ENCODE measurements at places on chromosomes 4 and X.

- DNase-seq, result no peak
These were observed 8.3 kb downstream of the FGFR3 start for GRCh38 chr4:1801286-1801958.

DNA sequence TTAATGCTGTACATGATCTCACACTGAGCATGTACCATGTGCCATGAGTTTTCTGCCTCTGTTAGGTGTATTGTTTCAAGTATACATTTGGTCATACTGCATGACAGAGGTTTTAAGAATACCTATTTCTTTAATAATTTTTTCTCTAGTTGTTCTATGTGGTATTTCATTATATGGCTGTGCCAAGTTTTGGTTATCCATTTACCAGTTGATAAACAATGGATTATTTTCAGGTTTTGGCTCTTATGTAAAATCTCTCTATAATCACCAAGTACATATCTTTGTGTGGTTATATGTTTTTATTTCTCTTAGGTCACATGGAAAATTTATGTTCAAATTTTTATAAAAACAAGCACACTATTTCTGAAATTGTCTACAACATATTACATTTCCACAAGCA is 221.9 kb downstream of the GPM6A start:
- DNase-seq, result no peak

DNA sequence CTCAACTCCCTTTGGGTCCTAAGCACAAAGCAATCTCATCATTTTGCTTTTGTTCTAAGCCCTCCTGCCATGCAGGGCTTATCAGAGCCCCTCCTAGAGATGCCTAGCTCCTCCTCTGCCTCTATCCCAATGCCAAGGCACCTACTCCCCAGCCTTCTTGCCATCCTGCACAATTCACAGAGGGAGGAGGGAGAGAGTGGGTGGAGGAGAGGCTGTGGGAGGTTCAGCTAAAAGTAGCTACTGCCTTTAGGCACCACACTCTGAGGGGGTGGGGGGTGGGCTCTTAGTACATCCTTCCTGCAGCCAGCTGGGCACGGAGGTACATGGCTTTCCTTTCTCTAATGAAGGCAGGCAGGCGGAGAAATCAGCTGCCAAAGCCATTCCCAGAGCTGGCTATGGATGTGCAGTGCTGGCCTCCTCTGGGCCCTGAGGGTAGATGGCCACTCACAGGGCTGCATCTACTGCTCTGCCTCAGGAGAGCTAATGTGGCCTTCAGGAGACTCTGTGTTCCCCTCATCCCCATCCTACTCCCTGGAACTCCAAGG is 40.1 kb downstream of the ARHGEF9 start:
- DNase-seq, result no peak

- DNase-seq, result no peak
These were observed 1.7 kb downstream of the MAGEC3 start for GRCh38 chrX:141839856-141840255.

DNA sequence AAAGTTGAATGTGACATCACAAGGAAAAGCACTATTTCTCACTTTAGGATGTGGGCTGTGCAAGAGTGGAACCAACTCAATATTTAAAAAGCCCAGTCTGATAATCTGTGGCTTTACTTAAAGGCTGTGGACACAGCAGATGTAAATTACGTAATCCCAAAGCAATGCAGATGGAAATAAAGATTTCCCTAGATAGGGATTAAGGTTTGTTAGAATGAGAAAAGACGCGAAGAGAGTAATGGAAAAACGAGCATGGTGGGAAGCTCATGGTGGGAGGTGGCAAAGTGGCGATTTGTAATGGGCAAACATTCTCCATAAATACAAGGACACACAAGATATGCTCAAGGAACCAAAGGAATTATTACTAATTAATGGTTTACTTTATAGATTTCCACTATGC is 985.5 kb downstream of the FSTL5 start:
- DNase-seq, result no peak

GRCh38 chr4:167966143-167966542 is 126.2 kb upstream of the ANXA10 start:
- DNase-seq, result no peak

DNA sequence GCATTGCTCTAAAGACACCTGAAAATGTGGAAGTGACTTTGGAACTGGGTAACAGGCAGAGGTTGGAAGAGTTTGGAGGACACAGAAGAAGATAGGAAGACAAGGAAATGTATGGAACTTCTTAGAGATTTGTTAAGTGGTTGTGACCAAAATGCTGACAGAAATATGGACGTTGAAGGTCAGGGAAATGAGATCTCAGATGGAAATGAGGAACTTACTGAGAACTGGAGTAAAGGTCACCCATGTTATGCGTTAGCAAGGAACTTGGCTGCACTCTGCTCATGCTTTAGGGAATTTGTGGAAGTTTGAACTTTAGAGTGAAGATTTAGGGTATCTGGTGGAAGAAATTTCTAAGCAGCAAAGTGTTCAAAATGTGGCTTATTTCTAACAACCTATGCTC is 99.4 kb downstream of the FAM13A start:
- no peak for DNase-seq

DNA sequence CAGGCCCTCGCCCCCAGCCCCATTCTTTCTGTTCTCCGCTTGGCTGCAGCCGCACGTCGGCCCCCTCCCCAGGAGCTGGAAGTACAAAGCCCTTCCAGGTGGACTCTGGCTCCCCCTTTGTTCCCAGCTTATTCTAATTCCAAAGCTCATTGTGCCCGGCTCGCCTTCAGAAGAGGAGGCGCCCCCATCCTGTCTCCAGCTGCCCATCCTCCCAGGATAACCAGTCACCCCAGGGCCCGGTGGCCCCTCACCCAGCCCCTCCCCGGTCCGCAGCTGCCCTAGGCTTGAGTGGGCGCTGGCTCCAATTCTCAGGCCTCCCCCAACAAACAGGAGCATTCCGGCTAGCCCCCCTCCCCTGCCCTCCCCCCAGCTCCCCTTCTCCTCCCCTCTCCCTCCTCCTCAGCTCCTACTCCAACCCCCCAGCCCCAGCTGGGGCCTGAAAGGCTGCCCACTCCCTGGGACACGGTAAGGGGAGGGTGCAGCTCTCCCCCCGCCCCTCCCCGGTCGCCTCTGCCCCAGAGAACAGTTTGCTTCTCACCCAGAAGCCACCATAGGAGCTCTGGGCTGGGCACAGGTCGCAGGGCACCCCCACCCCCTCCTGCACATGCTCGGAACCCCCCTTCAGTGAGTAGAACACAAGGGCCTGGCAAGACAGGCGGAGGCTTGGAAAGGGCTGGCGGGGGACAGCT is 3.1 kb upstream of the SLC6A8 start:
- DNase-seq, result peak; percentile 79

- no peak for DNase-seq
These were observed 91.6 kb upstream of the PLAC1 start for GRCh38 chrX:134749706-134750445.

GRCh38 chr4:40621229-40621591 is 8.5 kb downstream of the RBM47 start:
- no peak for DNase-seq

DNA sequence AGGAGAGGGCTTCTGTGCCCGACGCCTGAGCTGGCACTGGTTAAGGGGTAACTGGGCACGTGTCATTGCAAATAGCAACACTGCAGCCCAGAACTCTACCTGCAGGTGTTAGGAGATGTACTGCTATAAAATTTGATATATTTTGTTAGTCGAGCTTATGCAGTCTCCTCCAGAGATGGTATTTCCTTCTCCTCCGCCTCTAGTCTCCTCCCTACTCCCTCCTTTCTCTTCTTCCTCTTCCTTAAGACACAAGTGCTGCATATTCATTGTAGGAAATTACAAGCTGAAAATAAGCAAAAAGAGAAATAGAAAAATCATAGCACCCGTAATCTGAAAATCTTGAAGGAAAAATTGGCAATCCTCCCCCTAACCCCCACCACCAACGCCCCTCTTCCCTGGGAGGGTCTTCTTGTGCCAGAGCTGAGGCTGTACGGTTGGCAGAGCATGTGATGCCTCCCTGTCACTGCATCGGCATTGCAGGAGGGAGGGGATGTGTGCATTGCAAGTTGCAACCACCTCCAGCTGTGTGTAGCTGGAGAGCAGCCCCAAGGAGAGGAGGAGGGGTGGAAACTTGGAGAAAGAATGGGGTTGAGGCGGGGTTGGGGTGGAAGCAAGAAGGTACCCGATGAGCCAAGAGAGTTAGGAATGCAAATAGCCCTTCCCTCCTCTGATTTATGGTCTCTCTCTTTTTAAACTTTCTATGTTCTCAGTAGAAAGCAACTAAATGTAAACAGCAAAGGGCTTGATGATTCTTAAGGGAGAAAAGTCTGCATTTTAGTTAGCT is 48.3 kb upstream of the MND1 start:
- DNase-seq, result no peak

DNA sequence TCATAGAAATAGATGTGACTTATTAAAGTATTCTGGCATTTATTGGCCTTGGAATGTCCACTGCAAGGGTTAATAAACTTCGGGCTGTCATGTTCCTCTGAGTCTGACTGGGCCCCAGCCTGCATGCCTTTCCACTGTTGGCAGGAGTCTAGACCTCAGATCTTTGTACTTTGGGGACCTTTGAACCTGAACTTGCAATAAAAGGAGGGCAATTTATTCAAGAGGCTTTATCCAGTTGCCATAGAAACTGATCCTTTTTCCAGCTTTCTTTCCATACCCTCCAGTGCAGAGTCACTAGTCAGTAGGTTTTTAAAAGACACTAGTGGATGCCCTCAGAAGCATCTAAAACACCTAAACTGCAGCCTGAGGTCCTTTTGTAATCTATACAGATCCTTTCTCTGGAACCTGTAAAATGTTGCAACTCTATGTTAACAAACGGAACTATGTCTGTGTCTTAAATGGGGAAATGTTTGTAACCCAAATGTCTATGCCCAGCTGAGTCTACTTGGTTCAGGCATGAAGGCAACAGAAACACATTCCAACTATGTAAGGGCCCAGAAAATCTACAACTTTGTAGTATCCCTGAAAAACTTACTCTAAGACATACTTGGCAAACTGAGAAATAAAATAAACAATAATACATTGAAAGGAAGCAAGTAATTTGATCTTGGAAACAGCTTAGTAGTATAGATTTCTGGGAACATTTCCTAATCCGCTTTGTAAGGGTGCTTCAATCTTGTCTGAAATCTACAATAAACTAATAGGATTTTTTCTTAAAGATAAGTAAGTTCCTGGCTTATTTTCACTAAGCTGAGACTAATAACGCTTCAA is 41.5 kb downstream of the SOWAHB start:
- no peak for DNase-seq

DNA sequence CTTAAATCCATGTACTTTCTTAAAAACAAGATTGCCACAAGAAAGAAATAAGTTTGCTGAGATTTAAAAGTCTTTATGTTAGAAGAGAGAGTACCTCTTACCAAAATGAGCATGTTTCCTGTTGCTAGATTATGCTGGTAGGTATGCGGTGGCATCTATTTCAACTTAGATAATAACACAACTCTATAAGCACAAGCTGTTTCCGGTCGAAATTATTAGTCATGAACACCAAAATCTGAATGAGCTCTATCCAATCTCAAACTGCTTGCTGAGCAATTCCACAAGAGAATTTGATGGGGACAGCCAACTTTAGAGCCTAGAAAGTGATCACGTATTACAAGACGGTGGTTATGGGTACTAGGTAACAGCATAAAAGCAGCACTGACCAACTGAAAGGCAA is 49.3 kb downstream of the CBR4 start:
- DNase-seq, result no peak

GRCh38 chr4:102139932-102140331 is 205.3 kb downstream of the SLC39A8 start:
- DNase-seq, result no peak

GRCh38 chr4:83335701-83336100 is 1.1 kb upstream of the HPSE start:
- DNase-seq, result no peak

- DNase-seq, result no peak
These were observed 81.2 kb downstream of the SHISA3 start for GRCh38 chr4:42478509-42478908.

DNA sequence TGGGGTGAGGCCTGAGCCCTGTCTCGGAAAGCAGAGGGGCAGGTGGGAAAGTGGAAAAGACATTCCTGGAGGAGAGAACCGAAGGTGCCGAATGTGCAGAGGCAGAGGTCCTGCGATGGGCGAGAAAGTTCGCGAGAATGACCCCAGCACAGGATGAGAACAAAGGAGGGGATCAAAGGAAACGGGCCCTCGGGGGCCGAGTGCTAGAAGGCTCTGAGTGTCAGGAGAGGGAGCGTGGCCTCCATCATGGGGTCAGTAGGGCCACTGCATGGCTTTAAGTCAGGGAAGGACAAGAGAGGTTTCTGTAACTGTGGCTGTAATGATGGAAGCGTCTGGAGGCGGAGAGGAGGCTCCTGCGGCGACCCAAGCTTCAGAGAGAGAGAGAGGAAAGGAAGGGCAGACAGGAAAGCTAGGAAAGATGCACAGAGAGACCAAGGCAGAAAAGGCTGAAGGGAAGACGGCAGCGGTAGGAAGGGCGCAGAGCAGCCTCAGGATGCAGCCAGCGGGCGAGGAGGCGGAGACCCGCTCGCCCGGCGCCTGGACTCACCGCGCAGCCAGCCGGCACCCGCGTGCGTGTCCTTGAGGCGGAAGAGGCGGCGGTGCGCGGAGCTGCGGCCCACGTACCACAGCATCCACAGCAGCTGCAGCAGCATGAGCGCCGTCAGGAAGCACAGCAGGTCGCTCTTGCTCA is 669 bp downstream of the OTOP1 start:
- DNase-seq, result peak; percentile 50

DNA sequence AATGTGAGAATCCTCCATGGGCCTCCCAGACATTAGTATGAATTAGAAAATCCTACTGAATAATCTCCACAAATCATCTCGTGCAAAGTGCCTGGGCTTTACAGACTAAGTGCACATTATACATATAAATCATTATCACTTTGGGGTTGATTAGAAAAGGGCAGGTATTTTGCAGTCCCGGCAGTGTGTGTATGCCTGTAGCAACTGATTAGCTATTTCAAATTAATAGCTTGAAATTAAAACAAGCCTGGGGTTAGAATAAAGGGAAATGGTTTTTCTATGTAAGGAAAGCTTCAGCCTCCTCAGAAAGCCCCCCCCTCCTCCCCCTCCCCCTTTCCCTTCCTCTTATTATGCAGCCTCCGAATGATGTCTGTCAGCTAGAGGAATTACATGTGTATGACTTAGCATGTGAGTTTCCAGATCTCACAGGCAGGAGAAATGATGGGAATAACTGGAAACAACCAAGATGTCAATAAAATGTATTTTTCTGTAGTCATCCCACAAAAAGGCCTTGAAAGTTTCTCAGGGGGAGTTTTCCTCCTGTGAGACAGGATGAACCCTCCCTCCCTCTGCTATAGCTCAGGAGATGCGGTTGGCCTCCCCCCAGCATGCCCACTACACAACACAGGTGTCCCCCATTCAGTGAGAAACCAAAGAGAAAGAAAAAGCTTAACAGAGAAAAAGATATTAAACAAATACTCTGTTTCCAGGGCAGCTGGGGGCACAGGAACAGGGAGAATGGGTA is 41.2 kb upstream of the RASGEF1B start:
- no peak for DNase-seq

DNA sequence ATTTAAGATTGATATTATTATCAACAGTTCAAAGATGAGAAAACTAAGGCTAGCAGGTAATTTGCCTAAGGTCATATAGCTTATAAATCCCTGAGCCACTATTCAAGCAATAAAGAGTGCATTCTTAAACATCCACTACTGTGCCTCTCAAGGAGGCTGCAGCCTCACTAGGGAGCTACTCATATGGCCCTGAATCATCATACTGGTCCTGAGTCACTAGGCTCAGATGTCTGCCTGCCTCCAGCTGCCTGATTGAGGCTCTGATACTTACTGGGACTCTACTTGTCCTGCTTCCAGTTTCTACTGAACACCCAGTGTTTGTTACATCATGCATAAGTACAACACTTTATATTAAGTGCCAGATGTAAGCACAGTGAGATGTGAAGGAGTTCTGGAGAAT is 110.7 kb downstream of the AASDH start:
- no peak for DNase-seq

- no peak for DNase-seq
These were observed 361 bp downstream of the QDPR start for GRCh38 chr4:17511509-17511949.

GRCh38 chrX:70029863-70030262 is 19.9 kb downstream of the AWAT2 start:
- DNase-seq, result no peak
